ENCODE measurements at places on chromosomes 7 and 10.

- DNase-seq = no peak
Measured at GRCh38 chr10:118820326-118821116, 65.8 kb upstream of the CACUL1 start.

DNA sequence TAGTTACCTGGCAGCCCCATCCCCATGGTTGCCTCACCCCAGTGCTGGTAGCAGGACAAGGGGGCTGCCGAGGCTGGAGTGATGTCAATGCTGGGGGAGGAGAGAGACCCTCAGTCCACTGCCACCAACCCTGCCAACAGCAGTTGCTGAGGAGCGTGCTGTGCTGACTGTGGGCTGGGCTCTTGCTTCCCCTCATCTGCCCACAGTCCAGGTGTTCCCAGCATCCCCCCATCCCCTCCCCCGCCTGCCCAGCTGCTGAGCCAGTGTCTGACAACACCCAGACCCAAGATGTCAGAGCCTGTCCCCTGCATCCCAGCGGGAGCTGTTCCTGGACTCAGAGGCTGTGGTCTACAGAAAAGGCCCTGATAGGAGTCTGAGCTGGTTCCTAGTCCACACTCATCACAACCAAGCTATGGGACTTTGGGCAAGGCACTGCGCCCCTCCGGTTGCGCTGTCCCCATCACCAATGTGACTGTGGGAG, 14.6 kb upstream of the PSAP start:
- no peak for DNase-seq

DNA sequence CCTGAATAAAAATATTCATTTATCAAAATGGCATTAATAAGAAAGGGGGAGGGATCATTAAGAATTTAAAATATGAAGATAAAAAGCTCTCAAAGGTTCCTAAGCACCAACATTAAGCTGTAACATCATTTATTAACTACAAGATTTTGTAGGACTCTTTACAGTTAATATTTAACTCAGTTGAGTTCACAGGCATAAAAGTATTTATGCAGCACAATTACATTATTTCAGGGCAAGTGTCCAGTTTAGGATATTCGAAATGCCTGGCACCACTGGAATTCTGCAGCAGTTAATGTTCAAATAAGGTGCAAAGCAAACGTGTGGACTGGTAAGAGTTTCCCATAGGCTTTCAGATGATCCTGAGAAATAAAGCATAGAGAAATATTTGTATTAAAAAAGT, 30.5 kb downstream of the NPS start:
- DNase-seq = no peak

GRCh38 chr10:109115179-109115578, 808.1 kb downstream of the XPNPEP1 start:
- no peak for DNase-seq

GRCh38 chr10:122265896-122266295, 5.2 kb upstream of the BTBD16 start:
- peak; percentile 77 for DNase-seq

DNA sequence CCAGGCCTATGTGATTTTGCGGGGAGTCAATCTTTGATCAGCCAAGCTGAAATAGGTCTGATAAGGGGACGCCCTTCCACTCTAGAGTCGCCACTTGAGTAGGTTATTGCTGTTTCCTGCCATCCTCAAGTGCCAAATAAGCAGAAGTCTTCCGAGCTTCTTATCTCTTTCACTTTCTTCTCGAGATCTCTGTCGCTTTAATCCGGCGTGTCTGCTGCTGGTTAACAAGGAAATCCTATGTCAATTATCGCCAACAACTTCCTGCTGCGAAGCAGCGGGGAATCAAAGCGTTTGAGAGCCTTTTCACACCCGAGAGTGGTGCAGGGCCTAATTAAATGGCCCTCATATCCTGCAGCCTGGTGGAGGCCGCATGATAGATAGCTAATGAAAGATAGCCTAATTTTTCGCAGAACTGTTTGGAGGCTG, 215.9 kb downstream of the RAB11FIP2 start:
- DNase-seq = no peak

DNA sequence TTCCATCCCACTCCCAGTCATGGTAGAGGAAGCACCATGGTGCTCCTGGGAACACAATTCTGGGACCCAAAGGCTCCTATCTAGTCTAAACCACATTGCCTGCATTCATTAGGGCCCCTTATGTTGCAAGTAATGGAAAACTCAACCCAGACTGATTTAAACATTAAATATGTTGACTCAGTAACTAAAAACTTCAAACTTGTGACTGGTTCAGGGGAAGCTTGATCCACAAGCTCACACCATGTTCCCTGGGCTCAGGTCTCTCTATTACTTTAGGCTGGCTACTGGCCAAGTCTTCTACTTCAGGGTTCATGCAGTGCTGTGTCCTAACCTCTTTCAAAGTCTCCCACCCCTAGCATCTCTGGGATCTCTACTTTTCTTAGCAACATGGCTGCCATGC, 13.1 kb downstream of the WNT16 start:
- DNase-seq = no peak

GRCh38 chr7:7642081-7642480, 1.5 kb downstream of the UMAD1 start:
- no peak for DNase-seq

GRCh38 chr10:62024026-62024701, 122.7 kb downstream of the ARID5B start:
- no peak for DNase-seq
